Activated naive CD8-positive, alpha-beta T cell treated with anti-CD3 and anti-CD28 coated beads, Interleukin-2, amount 10 ng/mL, durations not matched to agents 7 days and 5 days (primary cell): ENCODE measurements at places on chromosomes 12 and 14. TPM values are rescaled to one million over a fixed set of nuclear protein-coding genes. Genes with fewer than 3 reads are reported as not detected.

DNA sequence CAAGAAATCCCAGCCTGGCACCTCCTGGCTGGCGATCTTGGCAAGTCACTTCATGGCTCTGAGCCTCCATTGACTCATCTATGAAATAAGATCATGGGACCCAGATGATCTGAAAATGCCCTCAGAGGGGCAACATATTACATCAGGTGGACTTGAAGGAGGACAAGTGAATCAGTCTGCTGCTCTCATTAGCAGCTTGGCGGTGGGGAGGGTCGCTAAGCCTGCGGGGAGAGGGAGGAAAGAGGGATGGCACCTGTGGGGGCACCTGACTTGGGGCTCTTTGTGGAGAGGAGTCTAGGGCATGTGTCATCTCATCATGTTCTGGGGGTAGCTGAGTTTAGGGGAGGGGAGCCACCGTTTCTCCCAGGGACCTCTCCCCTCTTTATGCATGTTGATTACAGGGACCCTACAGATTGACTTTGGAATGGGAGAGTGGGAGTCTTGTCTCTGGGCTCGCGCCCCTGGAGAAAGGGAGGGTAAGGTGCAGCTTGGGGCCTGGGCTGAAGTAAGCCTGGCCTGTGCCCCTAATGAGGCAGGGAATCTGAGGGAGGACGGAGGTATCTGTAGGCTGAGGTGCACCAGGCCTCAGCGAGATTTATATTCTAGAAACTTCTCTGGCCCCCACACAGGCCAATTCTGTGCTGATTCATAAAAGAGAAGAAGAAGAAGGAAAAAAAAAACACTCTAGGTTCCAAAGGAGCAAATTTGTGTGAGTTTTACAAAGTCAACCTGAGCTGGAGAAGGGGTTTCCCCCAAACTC is 29.3 kb upstream of the BATF start:
- no peaks in the 10 kb centered on the region for H3K36me3 ChIP-seq
- DNase-seq, result no peak
- H3K27ac ChIP-seq, result no peak overlapping the region
- H3K4me3 ChIP-seq, result no peak overlapping the region
- peaks cover 23% of the 10 kb centered on the region for H3K4me1 ChIP-seq
- peaks cover 3% of the 10 kb centered on the region for H3K27me3 ChIP-seq

GRCh38 chr14:23006188-23006534 is 3.8 kb downstream of the C14orf93 start:
- no peak for DNase-seq

- no peak overlapping the region for H3K4me3 ChIP-seq
- no peak for DNase-seq
- H3K27me3 ChIP-seq, result no peaks in the 10 kb centered on the region
- H3K36me3 ChIP-seq, result peaks cover 3% of the 10 kb centered on the region
- no peak overlapping the region for H3K27ac ChIP-seq
- peaks cover 12% of the 10 kb centered on the region for H3K4me1 ChIP-seq
These were observed 33.1 kb downstream of the C12orf42 start for GRCh38 chr12:103462675-103463074.

Gene GZMH
- total RNA-seq, result 4.9 TPM

Gene TRPV4
- total RNA-seq, result not detected
